ENCODE measurements at places on chromosomes 3 and 15. TPM values are rescaled to one million over a fixed set of nuclear protein-coding genes. Genes with fewer than 3 reads are reported as not detected.

DNA sequence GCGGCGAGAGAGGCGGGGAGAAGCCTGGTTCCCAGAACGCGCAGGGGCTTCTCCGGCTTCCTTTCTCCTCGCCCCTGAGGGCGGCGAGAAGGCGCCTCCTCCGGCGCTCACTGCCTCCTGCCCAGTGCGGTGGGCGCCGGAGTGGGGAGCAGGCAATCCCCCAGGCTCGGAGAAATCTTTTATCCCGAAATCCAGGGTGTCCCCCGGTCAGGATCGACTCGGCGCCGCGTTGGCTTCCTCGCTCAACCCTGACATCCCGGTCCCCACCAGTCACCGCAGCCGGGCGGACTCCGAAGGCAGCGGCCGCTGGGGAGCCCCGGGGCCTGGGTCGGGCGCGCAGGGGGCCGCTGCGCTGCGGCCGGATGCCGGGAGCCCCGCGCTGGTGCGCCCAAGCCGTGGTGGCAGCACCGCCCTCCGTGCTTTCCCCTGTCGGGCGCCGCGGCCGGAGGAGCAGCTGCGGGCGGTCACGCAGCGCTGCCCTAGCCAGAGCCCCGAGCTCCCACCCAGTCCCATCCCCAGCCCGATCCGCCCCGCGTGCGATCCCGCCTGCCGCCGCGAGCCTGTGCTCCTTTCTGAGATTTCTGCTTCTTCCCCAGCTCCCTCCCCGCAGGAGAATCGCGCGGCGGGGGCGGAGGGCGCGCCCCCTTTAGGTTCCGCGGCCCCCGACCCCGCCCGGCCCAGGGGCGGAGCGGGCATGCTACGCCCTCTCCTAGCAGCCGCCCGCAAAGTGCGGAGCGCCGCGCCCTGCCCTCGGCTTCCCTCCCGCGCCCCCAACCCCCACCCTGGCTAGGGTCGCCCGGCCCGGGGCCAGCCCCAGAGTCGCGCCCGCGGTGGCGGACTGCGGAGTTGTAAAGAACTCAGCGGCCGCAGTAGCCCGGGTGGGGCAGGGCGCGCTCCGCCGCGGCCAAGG lies 683 bp upstream of the CACNA2D3 start:
- no peak for DNase-seq

- DNase-seq: no peak
Measured at GRCh38 chr15:84079885-84080777, 155.4 kb upstream of the GOLGA6L4 start.

DNA sequence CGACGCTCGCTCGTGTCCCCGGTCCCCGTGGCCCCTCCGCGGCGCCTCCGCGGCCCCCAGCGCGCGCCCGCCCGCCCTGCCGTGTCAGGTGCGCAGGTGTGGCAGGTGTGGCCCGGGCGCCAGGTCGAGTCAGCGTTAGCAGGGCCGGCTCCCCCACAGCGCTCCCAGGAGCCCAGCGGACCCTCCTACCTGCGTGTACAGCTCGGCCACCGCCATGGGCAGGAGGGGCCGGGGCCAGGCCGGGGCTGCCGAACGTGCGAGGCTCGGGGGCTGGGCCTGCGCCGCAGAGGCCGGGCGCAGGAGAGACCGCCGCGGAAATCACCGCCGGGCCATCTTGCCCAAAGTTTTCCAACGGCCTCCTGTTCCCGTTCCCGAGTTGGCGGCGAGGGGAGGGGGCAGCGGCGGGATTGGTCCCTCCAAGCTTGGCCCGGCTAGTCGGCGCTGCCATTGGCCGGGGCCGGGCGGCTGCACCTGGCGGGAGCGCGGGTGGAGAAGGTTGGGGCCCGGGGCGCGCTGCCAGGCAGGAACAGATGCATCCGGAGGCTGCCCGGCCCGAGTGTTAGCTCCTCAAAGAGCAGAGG lies at the start of gene MYO5C:
Gene MYO5C, minus strand, starts transcription at position 384 of the 581 bp plus-strand sequence. Its CDS starts 168 bp downstream, at position 216.
- DNase-seq: peak; percentile 92

DNA sequence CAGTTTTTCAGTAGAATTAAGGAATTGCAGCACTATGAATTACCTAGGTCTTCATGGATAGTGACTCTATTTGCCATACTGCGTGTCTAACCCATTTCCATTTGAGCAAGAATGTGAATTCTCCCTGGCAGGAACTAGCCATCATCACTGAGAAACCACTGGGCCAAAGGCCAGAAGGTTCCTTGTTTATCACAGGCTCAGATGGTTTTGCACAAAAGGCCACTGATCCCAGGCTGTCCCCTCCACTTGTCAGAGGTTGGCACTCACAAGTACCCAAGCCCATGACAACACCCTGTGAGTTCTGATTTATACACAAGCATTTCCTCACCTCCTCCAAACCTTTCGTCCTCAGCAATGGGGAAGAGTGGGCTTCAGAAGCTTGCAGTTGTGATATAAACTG lies 131.8 kb downstream of the FOXB1 start:
- DNase-seq: no peak

- DNase-seq: no peak
Measured at GRCh38 chr3:170734735-170735065, 135.3 kb downstream of the RPL22L1 start.

DNA sequence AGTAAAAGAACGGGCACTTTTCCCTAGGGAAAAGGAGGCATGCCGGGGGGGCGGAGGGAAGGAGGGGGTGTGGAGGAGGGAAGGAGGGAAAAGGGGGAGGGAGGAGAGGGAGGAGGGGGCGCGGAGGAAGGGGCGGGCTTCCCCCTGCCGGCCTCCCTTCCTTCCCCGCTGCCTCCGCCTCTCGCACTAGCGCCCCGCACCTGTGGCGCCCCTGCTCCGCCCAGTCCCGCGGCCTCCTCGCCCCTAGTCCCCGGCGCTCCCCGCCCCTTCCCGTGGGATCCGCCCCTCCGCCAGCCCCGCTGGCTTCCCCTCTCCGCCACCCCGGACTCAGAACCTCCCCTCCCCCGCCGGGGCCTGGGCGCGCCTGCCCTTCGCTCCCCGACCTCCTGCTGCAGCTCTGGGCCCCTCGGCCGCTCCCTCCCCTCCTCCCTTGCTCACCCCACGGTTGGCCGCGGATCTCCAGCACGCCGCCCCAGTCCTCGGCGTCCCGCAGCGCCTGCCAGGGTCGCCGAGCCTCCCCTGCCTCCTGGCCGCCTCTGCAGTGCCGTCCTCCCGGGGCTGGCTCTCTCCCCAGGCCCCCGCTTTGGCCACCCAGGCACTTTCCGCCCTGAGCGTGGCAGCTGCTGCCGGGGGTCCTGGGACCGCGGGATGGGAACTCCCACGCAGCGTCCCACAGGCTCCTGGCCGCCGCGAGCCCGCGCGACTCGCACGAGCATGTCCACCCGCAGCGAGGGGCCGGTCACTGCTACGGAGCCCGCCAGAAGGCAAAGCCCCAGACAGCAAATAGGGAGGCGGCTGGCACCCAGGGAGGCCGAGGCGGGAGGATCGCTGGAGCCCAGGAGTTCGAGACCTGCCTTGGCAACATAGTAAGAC lies 147.4 kb downstream of the TJP1 start:
- DNase-seq: peak; percentile 78

DNA sequence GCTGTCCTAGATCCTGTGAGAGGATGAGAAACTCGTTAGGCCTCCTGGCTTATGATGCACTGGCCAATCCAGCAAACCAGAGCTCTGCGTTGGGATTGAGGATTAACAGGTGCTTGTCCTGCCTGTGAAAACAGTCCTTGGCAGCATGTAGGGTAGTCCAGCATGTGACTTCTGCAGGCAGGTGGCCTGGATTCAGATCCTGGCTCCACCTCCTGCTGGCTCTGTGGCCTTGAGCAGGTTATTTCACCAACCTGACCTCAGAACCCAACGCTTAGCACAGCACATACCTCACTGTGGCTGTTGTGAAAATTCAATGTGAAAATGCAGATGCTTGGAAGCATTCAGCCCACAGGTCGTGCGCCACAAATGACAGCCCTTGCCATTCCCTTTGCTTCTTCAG lies 33.6 kb downstream of the PLA2G4D start:
- DNase-seq: no peak

DNA sequence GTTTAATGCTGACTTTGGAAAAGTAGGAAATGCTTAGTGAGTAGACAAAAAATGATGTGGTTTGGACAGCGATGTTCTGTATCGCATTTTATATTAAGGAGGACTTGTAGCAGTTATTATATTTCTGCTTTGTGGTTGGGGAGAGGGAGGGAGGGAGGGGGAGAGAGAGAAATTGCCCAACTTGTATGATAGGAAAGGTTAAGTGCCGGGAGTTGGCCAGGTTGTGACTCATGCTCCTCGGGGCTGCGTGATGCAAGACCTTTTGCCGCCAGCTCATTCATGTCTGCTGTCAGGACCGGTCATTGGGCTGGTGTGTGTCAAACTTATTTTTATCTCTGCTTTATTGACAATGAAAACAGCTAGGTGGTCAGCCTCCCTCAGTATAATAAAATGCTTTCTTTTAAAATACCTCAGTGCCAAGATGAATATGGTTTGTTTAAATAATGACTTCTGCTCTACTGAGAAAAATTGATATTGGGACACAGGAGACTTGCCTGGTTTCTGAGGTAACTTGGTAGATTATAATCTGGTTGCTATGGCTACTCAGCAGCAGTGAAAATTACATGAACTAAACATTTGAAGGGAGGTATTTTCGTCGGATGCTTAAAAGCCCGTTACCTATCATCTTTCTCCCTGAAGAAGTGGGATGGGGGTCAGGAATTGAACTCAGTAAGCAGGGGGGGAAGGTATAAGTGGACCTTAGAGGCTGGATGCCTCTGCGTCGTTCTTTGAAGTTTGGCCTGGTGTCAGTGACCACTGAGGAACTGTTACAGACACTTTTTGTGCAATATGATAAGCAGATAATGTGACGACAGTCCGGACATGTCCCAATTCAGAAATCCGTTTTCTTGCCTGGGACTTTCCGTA lies 90.7 kb downstream of the FNDC3B start:
- DNase-seq: peak; percentile 96

Gene KCNAB1
- not detected for total RNA-seq

Gene SMARCC1
- 22.4 TPM for total RNA-seq
